ENCODE measurements at places on chromosomes 4 and X. TPM values are rescaled to one million over a fixed set of nuclear protein-coding genes. Genes with fewer than 3 reads are reported as not detected.

GRCh38 chr4:133584714-133585113 lies 435.6 kb downstream of the PCDH10 start:
- H3K27ac ChIP-seq = no peak overlapping the region
- no peaks in the 10 kb centered on the region for H3K4me1 ChIP-seq
- no peaks in the 10 kb centered on the region for H3K27me3 ChIP-seq
- no peak for DNase-seq

SERTM2 gene
- total RNA-seq = not detected

GAGE12E gene
- not detected for total RNA-seq

- H3K36me3 ChIP-seq = peaks cover 27% of the 10 kb centered on the region
- H3K27me3 ChIP-seq = no peaks in the 10 kb centered on the region
- no peak for DNase-seq
- H3K4me3 ChIP-seq = peak overlapping the region; percentile 99
- peaks cover 53% of the 10 kb centered on the region for H3K4me1 ChIP-seq
- H3K27ac ChIP-seq = peak overlapping the region; percentile 99
Observed at GRCh38 chr4:174284487-174284886, 776 bp downstream of the CEP44 start.

DNA sequence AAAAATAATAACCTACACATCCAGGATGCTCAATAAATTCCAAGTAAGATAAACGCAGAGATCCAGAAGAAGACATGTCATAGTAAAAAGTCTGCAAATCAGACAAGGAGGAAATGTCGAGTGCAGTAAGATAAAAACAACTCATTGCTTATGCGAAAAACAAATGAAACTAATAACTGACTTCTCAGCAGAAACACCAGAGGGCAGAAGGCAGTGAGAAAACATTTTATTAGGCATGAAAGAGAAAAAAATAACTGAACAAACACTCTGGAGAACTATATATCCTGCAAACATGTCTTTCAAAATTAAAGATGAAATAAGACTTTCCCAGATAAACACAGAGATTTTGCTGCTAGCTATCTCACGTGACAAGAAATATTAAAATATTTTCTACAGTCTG lies 201.3 kb upstream of the CTSO start:
- no peaks in the 10 kb centered on the region for H3K27me3 ChIP-seq
- H3K4me3 ChIP-seq = no peak overlapping the region
- no peaks in the 10 kb centered on the region for H3K36me3 ChIP-seq
- H3K27ac ChIP-seq = no peak overlapping the region

DNA sequence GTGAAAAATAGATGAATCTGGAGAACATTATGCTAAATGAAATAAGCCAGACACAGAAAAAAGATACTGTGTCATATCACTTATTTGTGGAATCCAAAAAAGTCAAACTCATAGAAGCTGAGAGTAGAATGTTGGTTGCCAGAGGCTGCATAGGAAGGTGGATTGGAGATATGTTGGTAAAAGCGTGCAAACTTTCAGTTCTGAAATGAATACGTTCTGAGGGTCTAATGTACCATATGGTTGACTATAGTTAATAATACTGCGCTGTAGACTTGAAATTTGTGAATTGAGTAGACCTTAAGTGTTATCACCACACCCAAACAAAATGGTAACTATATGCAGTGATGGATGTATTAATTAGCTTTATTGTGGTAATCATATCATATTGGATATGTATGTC lies 45.0 kb upstream of the UPRT start:
- H3K27ac ChIP-seq = no peak overlapping the region
- H3K27me3 ChIP-seq = no peaks in the 10 kb centered on the region
- DNase-seq = no peak
- H3K36me3 ChIP-seq = no peaks in the 10 kb centered on the region

GRCh38 chr4:108601106-108601505 lies 19.3 kb upstream of the RPL34 start:
- H3K36me3 ChIP-seq = peaks cover under 1% of the 10 kb centered on the region
- H3K4me1 ChIP-seq = no peaks in the 10 kb centered on the region

GRCh38 chr4:70405765-70406164 lies 8.0 kb downstream of the OPRPN start:
- no peaks in the 10 kb centered on the region for H3K27me3 ChIP-seq
- DNase-seq = no peak
- H3K4me1 ChIP-seq = no peaks in the 10 kb centered on the region
- H3K36me3 ChIP-seq = no peaks in the 10 kb centered on the region
- H3K27ac ChIP-seq = no peak overlapping the region
- H3K4me3 ChIP-seq = no peak overlapping the region

DNA sequence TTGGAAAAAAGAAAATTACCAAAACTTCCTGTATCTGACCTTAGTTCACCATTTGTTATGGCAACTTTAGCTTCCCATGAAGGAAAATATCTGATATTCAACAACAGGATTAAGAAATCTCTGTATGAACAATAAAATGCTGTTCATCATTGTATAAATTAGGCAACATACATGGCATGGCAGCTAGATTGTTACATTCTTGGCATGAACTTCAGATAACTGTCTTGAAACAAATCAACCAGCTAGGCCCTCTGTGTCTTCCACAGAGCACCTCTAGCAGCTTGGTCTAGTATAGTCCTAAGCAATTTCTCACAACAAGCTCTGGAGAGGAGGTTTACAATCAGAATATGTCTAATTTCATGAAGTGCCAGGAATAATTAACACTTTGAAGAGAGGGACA lies 105.4 kb upstream of the PCDH7 start:
- H3K27ac ChIP-seq = no peak overlapping the region
- no peaks in the 10 kb centered on the region for H3K4me1 ChIP-seq

CLDN22 gene
- total RNA-seq = not detected

GRCh38 chrX:68835468-68835867 lies 6.6 kb downstream of the EFNB1 start:
- H3K4me3 ChIP-seq = no peak overlapping the region
- H3K4me1 ChIP-seq = peaks cover 18% of the 10 kb centered on the region
- H3K27ac ChIP-seq = no peak overlapping the region
- peaks cover 3% of the 10 kb centered on the region for H3K36me3 ChIP-seq

FSTL5 gene
- total RNA-seq = not detected

GRCh38 chr4:53800741-53801140 lies 209.5 kb upstream of the LNX1 start:
- no peak for DNase-seq
- H3K36me3 ChIP-seq = no peaks in the 10 kb centered on the region
- H3K4me3 ChIP-seq = no peak overlapping the region

GRCh38 chr4:25769251-25769650 lies 93.5 kb downstream of the SEL1L3 start:
- no peaks in the 10 kb centered on the region for H3K27me3 ChIP-seq
- H3K4me3 ChIP-seq = no peak overlapping the region
- H3K27ac ChIP-seq = no peak overlapping the region
- H3K4me1 ChIP-seq = no peaks in the 10 kb centered on the region
- no peak for DNase-seq

- H3K27me3 ChIP-seq = peaks cover 10% of the 10 kb centered on the region
- DNase-seq = no peak
- H3K27ac ChIP-seq = no peak overlapping the region
- H3K4me1 ChIP-seq = peaks cover 12% of the 10 kb centered on the region
- no peaks in the 10 kb centered on the region for H3K36me3 ChIP-seq
Observed at GRCh38 chr4:11537846-11538245, 109.2 kb upstream of the HS3ST1 start.

- no peak overlapping the region for H3K4me3 ChIP-seq
- H3K27me3 ChIP-seq = peaks cover 4% of the 10 kb centered on the region
- H3K36me3 ChIP-seq = no peaks in the 10 kb centered on the region
Observed at GRCh38 chr4:140309124-140309870, 64.1 kb upstream of the SCOC start.

DNA sequence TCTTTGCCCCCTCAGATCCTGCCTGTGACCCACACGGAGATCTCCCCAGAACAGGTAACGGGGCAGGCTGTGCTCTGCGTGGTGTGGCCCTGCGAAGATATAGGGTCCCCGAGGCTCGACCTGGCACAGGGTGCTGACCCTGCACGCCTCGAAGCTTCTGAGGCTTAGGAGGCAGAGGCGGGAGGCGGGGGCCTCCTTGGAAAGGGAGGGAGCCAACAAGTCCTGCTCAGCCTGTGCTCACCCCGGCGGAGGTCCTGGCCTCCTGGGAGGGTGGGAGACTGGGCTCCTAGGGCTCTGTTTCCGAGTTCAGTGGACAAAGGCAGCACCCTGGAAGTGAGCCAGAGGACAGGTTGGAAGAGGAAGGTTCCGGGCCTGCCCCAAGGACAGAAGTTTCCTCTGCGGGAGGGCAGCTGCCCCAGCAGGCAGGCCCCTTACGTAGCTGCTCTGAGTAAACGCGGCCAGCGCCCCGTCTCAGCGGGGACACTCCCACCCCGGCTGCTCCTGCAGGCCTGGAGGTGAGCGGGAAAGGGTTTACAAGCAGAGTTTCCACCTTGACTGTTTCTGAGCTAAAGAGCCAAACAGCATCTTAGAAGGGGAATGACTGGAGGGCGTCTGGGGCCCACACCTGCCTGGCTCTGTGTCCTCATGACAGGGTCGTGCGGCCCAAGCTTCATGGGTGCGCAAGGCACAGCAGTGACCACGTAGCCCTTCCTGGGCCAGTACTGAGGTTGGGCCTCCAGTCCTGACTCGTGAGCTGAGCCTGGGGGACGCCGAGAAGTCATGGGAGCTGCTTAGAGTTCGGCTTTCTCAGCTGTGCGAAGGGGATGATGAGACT lies 16.1 kb downstream of the TMEM175 start:
- H3K27ac ChIP-seq = no peak overlapping the region
- peaks cover 11% of the 10 kb centered on the region for H3K4me1 ChIP-seq
- no peaks in the 10 kb centered on the region for H3K27me3 ChIP-seq
- H3K36me3 ChIP-seq = peaks cover 22% of the 10 kb centered on the region
- H3K4me3 ChIP-seq = no peak overlapping the region

GRCh38 chr4:56973336-56973735 lies 4.1 kb downstream of the NOA1 start:
- H3K4me3 ChIP-seq = no peak overlapping the region
- peaks cover 61% of the 10 kb centered on the region for H3K36me3 ChIP-seq
- no peaks in the 10 kb centered on the region for H3K27me3 ChIP-seq
- H3K4me1 ChIP-seq = peaks cover 38% of the 10 kb centered on the region
- DNase-seq = no peak

CT47B1 gene
- not detected for total RNA-seq

DNA sequence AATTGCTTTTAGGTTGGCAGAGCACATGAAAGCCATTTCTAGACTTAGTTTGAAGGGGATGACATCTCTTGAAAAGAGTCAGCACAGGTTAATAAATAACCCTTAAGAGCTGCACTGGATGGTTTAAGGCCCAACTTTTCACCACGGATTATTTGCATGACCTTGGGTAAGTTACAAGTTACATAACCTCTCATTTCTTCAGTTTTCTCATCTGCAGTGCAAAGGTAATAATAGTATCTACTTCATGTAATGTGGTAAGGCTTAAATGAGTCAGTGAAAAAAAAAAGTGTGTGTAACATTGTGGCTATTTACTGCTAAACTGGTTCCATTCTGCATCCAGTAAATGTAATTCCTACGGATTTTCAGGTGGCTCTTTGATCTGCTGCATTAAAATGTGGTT lies 715.8 kb downstream of the CCSER1 start:
- no peaks in the 10 kb centered on the region for H3K4me1 ChIP-seq
- no peaks in the 10 kb centered on the region for H3K27me3 ChIP-seq
- H3K27ac ChIP-seq = no peak overlapping the region
- no peaks in the 10 kb centered on the region for H3K36me3 ChIP-seq

GRCh38 chrX:11600578-11600977 lies 65.1 kb downstream of the ARHGAP6 start:
- H3K36me3 ChIP-seq = no peaks in the 10 kb centered on the region
- DNase-seq = no peak
- no peaks in the 10 kb centered on the region for H3K27me3 ChIP-seq
- H3K27ac ChIP-seq = no peak overlapping the region
- H3K4me1 ChIP-seq = no peaks in the 10 kb centered on the region
- H3K4me3 ChIP-seq = no peak overlapping the region

- no peaks in the 10 kb centered on the region for H3K4me1 ChIP-seq
- DNase-seq = no peak
- no peak overlapping the region for H3K4me3 ChIP-seq
- H3K27ac ChIP-seq = no peak overlapping the region
Observed at GRCh38 chr4:3009422-3009821, 46.1 kb downstream of the GRK4 start.

DNA sequence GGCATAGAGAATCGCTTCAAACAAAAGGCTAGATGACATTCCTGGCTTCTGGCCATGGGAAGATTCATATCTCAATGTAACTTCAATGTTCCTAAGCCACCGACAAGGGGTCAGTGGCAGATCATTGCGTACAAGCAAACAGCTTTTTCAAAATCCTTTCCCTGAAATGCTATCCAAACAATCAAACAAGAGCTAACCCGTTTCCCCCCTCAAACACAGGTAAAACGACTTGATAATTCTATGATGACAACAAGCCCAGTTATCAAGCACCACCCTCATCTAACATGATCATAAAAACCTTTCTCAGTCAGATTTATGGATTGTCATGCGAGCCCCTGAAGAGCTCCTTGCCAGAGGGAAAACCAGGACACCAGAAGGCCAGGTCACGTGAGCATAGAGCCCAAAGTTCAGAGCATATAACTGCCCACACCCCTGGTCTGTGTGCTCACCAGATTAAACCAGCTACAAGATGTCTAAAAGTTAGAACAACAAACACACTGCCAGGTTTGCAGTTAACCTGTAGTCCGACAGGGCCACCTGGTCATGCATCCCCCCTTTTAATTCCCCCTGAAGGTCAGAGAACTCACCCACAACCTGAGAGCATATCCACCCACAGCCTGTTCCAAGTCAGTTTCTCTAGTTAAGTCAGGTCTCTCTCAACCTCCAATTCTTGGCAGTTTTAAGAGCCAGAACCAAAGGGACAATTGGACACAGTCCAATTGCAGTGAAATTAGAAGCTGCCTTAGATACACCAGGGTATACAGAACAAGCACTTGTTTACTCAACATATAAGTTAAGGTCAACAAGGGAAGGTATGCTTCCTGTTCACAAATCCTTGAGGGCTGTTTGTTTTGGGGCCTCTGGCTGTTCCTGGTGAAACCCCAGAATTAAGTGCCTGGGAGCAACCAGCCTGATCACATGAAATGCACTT lies 248.1 kb upstream of the PPARGC1A start:
- no peaks in the 10 kb centered on the region for H3K4me1 ChIP-seq
- DNase-seq = no peak
- no peaks in the 10 kb centered on the region for H3K27me3 ChIP-seq

CLIC2 gene
- 0.44 TPM for total RNA-seq

ETDA gene
- total RNA-seq = not detected

All from activated B cell treated with CpG ODN at 0.5 μM for 24 hours (primary cell).